Midbrain (tissue), 1 donor: ENCODE measurements at places on chromosomes 4 and X.

GRCh38 chr4:64192731-64193412 is 216.4 kb downstream of the TECRL start:
- DNase-seq = peak; percentile 3

DNA sequence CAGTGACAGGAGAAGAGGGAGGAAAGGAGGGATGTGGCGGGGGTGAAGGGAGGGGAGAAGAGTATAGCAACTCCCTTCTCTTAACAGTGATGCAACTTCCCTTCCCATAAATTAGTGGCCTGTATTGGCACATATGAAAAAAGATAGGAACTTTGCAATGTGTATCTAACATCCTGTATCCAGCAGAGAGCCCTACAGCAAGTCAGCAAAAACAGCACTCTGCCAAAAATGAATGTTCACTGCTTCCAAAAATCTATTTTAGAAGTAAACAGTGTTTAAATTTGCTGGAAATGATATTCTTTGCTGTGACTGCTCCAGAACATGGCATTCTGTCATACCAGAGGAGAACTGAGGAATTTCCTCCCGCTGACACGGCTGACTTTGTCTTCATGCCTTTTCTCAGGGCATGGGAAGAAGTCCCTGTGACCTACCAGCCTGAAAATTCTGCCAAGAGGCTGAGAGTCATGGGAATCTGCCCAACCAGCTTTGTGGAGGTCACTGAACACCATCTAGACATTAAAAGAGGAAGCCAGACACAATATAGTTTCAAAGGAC is 343.4 kb upstream of the RASGEF1B start:
- no peak for DNase-seq

DNA sequence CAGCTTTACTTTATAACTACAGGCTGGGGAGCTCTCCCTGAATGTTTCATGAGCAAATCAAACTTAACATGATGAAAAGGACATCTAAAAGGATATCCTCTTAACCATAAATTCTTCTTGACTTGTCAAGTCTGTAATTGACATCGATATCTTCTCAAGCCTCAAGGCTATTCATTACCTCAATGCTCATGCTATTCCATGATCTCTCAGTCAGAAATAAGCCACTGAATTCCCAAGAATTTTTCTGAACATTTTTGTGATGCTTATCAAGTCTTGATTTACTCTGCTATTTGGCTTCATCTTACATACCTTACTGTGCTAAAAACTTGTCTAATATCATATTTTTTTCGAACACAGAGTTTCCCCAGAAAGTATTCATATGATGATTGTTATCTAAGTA is 433.4 kb downstream of the PDGFC start:
- no peak for DNase-seq

GRCh38 chr4:33482773-33483172 is 2761.5 kb downstream of the ARAP2 start:
- no peak for DNase-seq

DNA sequence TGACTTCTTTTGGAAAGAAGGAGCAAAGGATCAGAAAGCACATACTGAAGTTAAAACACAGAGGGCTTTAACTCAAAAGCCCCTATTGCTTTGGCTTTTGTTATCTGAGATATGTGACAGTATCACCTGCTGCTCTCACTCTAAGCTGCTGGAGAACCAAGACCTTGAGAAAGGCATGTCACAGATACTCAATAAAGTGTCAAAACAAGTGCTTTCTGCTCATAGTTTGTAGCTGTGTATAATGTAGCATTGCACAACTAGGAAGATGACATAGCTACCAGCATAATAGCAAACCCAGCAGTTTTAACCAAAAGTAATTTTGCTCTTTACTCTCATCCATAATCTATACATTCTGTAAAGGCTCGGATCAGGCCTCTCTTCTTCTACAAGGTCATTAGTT is 159.6 kb downstream of the LHFPL1 start:
- DNase-seq = no peak

- DNase-seq = no peak
Measured at GRCh38 chr4:89249313-89249712, 58.3 kb downstream of the GPRIN3 start.

- DNase-seq = no peak
Measured at GRCh38 chr4:85776579-85776978, 301.6 kb downstream of the ARHGAP24 start.

DNA sequence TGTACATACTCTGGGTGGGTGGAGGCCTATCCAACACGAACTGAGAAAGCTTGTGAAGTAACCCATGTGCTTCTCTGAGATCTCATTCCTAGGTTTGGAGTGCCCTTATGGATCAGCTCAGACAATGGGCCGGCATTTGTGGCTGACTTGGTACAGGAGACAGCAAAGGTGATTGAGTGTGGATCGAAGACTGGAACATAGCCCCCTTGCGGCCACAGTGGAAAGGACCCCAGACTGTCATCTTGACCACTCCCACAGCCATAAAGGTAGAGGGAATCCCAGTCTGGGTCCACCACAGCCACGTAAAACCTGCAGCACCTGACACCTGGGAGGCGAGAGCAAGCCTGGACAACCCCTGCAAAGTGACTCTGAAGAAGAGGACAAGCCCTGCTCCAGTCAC is 598.0 kb upstream of the AADAT start:
- DNase-seq = no peak

DNA sequence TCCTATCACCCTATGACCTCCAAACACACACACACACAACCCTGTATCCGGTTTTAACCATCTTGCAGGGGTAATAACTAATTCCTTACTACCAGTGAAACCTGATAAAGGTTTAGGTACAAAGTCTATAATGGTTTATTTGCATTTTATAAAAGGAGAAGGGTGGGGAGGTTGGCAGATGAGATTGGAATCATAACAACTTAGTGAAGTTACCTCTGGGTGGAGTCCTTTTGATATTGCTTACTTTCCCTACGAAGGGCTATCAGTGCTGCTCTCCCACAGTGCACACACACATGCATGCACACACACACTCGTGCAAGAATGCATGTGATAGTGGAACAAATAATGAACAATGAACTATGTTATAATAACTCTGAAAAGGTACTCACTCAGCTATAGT is 56.1 kb downstream of the CCSER1 start:
- DNase-seq = no peak

GRCh38 chrX:152103866-152104265 is 34.5 kb downstream of the MAGEA10 start:
- DNase-seq = no peak

DNA sequence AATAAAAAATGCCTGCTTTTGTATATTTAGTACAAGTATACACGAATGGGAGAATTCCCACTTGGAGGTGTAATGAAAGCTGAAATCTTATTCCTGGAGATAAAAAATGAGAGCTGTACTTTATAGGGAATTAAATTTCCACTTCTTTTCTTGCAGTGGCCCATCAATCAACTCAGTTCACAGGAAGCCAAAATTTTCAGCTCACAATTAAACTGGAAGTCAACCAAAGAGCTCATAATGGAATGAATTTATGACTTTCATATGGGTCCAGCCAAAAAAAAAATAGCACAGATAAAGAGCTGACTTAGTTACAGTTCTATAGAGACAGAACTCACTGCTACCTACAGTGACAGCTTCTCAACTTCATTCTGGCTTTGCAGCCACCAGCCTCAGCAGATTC is 115.2 kb upstream of the TBC1D9 start:
- no peak for DNase-seq

- DNase-seq = no peak
Measured at GRCh38 chr4:146443525-146443924, 78.2 kb downstream of the SLC10A7 start.

- no peak for DNase-seq
Measured at GRCh38 chrX:134718105-134718965, 60.1 kb upstream of the PLAC1 start.

GRCh38 chrX:129193357-129193756 is 329.9 kb downstream of the SMARCA1 start:
- no peak for DNase-seq

DNA sequence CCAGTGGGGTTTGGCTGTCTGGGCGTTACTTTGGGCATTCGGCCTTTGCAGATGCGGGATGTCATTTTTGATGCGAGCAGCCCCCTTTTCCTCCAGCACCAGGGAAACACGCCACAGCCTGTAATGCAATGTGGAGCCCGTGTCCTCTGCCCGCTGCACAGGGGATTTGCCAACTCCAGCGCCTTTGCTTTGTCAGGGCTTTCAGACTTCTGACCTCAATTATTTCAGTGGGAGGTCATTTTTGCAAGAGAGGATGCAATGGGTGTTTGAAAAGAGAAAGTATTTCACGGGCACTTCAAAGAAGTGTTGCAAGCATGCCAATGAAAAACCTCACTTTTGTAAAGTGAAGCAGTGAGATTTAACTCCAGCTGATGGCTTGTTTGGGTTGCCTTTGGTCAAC is 11.5 kb downstream of the CLCN4 start:
- DNase-seq = no peak

DNA sequence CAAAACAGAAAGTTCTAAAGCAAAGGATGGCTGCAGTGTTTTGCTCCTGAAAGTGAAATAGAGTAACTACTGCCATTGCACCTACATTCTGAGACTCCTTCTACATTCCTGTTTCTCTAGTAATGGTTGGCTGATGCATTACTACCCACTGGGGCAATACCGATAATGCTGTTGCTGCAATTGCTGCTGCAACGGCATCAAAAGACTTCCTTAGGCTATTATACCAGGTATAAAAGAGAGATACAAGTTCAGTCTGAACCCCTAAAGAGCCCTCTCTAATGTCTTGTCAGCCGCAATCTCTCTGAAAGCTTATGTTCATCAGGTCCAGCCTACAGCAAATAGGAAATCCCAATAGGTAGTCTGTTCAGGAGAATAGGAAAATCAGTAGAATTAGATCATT is 338.4 kb downstream of the PABPC4L start:
- DNase-seq = no peak

GRCh38 chr4:138674209-138674608 is 341.4 kb upstream of the NOCT start:
- no peak for DNase-seq

- no peak for DNase-seq
Measured at GRCh38 chr4:55993994-55994663, 45.4 kb downstream of the CEP135 start.

DNA sequence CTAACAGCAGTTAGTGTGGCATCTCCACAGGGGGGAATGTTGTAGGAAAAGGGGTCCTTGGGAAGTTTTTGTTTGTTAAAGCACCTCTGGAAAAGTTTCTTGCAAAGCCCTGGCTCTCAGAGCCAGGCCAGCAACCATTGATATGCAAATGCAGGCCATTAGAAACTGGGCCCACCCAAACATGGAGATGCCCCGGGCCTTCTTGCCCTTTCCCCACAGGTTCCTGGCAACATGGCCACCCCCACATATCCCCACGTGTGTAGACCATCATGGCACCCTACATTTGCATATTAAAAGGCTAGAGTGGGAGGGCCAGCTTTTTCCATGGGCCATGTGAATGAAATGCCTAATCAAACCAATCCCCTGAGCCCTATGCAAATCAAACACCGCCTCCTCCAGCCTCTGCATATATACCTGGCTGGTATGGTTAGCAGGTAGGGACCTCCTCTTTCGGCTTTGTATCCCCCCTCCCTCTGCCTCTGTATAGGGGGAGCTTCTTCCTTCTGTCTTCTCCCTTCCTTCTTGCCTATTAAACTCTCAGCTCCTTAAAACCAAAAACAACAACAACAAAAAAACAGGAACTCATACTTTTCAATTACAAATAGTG is 44.0 kb upstream of the ZCCHC13 start:
- DNase-seq = no peak

DNA sequence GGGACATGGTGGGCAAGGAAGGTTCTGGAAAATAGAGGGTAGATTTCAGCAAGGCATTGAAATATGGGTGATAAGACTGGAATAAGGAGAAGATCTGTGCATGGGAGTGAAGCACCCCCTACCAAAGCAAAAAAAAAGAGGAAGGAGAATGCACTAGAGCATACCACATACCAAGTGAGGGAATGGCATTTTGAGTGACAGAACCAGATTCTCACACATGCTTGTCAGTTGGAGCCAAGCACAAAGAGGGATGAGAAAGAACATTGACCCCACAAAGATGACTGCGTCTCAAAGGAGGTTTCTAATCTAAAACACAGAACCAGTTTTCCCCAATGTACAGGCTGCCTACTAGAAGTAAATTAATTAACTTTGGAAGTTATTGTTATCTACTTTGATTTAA is 140.3 kb upstream of the SMAD1 start:
- no peak for DNase-seq

DNA sequence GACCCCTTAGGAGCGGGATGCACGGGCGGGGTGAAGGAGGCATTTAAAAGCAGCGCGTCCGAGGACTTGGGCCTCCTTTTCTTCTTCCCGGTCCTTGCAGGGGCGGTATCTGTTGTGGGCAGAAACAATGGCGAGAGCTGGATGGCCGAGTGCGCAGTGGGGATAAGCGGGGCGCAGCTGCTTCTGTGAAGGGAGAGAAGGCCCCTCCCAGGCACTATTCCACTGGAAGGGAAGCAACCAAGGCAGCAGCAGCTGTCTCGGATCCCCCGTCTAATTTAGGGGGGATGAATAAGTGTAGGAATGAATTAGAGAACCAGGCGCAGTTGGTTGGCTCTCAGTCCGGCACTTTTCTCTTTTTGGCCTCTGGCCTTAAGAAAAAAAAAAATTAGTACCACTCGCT is 995 bp downstream of the SMARCA5 start:
- DNase-seq = peak; percentile 49

DNA sequence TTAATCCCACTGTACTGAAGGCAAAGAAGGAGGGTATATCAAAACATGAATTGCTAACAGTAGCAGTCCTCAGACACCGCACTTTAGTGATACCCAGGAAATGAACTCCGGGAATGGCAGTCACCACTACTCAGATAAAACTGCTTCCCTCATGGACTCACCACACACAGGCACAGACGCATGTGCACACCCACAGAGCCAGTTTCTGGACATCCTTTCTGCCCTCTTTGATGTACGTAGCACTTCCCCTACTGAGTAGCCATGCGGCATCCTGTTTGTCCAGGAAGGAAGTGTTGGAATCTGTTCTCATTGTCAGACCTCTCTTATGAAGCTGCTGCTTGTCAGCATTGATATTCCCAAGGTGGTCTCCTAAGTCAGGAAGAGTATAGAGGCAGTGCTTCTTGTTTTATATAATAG is 95.7 kb downstream of the DCLK2 start:
- peak; percentile 16 for DNase-seq

DNA sequence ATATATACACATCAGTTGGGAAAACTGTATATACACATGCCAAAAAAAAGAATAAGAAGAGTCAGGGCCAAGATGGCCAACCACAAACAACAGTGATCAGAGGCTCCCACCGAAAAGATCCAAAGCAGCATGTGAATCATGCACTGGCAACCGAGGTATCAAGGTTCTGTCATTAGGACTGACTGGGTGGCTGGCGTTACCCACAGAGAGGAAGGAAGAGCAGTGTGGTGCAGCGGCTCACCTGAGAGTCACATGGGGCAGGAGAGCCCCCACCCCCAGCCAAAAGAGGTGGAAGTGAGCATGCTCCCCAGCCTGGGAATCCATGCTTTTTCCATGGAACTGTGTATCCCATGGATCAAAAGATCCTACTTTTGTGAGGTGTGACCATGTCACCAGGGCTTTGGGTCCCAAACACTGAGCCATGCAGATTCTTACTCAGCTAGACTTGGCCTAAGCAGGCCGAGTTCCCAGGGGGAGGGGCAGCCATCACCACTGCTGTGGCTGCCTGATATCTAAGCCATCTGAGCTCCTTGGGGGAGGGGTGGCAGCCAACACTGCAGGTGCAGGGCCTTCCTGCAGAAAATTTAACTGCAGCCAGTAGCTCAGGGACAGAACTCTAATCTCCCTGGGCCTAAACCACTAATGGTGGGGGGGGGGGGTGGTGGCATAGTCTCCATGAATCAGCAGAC is 52.8 kb downstream of the P2RY10 start:
- no peak for DNase-seq
